ENCODE measurements at places on chromosomes 6 and 20. TPM values are rescaled to one million over a fixed set of nuclear protein-coding genes. Genes with fewer than 3 reads are reported as not detected.

DNA sequence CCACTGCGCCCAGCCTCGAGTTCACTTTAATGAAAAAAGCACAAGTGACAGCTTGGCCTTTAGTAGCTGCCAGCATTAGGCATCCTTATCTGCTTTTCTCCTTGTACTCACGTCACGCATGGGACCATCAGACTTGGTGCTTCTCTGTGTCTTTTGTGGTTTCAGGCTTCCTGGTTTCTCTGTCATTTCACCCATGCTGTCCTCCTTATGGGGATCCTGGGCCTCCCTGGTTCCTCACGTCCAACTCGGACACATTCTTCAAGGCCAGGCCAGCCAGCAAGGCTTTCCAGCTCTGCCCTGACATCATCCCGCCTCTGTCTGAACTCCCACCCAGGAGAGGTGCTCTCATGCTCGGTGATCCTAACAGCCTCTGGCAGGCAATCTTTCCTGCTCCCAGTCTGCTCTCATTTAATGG lies 83.2 kb downstream of the TIAM2 start:
- peak; percentile 14 for DNase-seq
- no peak overlapping the region for H3K27ac ChIP-seq
- H3K27me3 ChIP-seq = no peaks in the 10 kb centered on the region
- H3K36me3 ChIP-seq = no peaks in the 10 kb centered on the region
- H3K4me3 ChIP-seq = no peak overlapping the region

- peaks cover 27% of the 10 kb centered on the region for H3K4me1 ChIP-seq
- no peaks in the 10 kb centered on the region for H3K27me3 ChIP-seq
- H3K36me3 ChIP-seq = no peaks in the 10 kb centered on the region
- H3K27ac ChIP-seq = peak overlapping the region; percentile 74
These were observed 950 bp downstream of the PEDS1 start for GRCh38 chr20:50152394-50153152.

GRCh38 chr20:8432435-8433148 lies 300.5 kb downstream of the PLCB1 start:
- peak overlapping the region; percentile 46 for H3K4me3 ChIP-seq
- H3K27ac ChIP-seq = peak overlapping the region; percentile 53
- H3K27me3 ChIP-seq = no peaks in the 10 kb centered on the region
- H3K4me1 ChIP-seq = peaks cover 7% of the 10 kb centered on the region
- H3K36me3 ChIP-seq = no peaks in the 10 kb centered on the region
- DNase-seq = peak; percentile 74

PRL gene
- not detected for polyA plus RNA-seq

SAMD5 gene
- polyA plus RNA-seq = 11.1 TPM

CRISP2 gene
- 1.5 TPM for polyA plus RNA-seq

NUP43 gene
- 9.9 TPM for polyA plus RNA-seq

Data from kidney (tissue), 22 donors.